ENCODE measurements at places on chromosomes 11 and 22.

GRCh38 chr22:40179526-40179925 lies 1.8 kb downstream of the TNRC6B start:
- no peak for DNase-seq

- DNase-seq = peak; percentile 10
Observed at GRCh38 chr22:46061124-46061500, 84.2 kb upstream of the WNT7B start.

GRCh38 chr22:40654522-40655167 lies 18.1 kb upstream of the MRTFA start:
- no peak for DNase-seq

DNA sequence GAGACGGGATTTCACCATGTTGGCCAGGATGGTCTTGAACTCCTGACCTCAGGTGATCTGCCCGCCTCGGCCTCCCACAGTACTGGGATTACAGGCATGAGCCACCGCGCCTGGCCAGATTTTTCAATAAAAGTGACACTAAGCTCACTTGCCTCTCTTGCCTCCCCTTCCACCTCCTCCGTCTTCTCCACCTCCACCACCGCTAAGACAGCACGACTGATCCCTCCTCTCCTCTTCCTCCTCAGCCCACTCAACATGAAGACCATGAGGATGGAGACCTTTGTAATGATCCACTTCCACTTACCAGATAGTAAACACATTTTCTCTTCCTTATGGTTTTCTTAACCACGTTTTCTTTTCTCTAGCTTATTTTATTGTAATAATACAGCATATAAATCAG lies 14.2 kb downstream of the CERK start:
- DNase-seq = no peak

DNA sequence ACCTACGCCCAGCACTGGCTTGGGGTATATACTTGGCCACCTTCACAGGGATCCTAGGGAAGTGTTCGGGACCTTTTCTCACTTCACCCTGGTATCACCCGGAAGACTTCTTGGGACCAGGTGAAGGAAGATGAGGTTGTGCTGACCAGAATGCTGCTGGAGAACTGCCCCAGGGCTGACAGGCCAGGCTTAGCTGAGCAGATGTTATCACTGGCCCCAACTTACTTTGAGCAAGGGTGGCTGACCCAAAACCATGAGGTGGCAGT lies 4.5 kb downstream of the FTH1 start:
- DNase-seq = no peak

- no peak for DNase-seq
Observed at GRCh38 chr11:126793596-126793995, 207.0 kb downstream of the KIRREL3 start.

GRCh38 chr11:23112987-23113886 lies 253.0 kb upstream of the CCDC179 start:
- DNase-seq = no peak

- no peak for DNase-seq
Observed at GRCh38 chr11:44464741-44465140, 100.7 kb upstream of the CD82 start.

GRCh38 chr11:86957976-86958646 lies 2.9 kb upstream of the FZD4 start:
- DNase-seq = no peak

GRCh38 chr11:27485930-27486773 lies 13.6 kb upstream of the LGR4 start:
- DNase-seq = no peak

DNA sequence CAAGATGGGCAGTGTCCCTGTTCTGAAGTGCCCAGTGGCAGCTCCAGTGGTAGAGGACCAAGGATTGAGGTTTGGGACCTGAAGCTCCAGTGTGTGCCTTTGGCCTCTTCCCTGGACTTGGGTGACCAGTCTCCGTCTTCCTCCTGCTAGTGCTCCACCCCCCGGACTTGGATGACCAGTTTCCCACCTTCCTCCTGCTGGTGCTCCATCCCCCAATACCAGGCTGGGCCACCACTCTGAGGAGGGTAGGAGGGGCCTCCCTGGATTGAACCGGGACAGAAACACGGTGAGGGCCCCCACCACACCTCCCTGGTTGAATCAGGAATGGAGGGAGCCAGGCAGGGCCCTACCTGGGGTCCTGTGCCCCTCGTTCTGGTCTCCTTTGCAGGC lies 10.9 kb upstream of the NEAT1 start:
- DNase-seq = no peak

- DNase-seq = no peak
Observed at GRCh38 chr22:35170716-35171697, 86.3 kb upstream of the HMGXB4 start.

GRCh38 chr11:46272816-46273427 lies 4.5 kb upstream of the CREB3L1 start:
- no peak for DNase-seq

GRCh38 chr22:22362936-22363335 lies 118.3 kb downstream of the VPREB1 start:
- no peak for DNase-seq

- no peak for DNase-seq
Observed at GRCh38 chr22:28172892-28173670, 254.0 kb upstream of the PITPNB start.

- DNase-seq = no peak
Observed at GRCh38 chr11:33543823-33544222, 156.8 kb downstream of the C11orf91 start.

GRCh38 chr11:33001281-33001680 lies 14.4 kb upstream of the DEPDC7 start:
- DNase-seq = no peak

GRCh38 chr11:1763336-1763795 lies 361 bp downstream of the CTSD start:
- peak; percentile 35 for DNase-seq

DNA sequence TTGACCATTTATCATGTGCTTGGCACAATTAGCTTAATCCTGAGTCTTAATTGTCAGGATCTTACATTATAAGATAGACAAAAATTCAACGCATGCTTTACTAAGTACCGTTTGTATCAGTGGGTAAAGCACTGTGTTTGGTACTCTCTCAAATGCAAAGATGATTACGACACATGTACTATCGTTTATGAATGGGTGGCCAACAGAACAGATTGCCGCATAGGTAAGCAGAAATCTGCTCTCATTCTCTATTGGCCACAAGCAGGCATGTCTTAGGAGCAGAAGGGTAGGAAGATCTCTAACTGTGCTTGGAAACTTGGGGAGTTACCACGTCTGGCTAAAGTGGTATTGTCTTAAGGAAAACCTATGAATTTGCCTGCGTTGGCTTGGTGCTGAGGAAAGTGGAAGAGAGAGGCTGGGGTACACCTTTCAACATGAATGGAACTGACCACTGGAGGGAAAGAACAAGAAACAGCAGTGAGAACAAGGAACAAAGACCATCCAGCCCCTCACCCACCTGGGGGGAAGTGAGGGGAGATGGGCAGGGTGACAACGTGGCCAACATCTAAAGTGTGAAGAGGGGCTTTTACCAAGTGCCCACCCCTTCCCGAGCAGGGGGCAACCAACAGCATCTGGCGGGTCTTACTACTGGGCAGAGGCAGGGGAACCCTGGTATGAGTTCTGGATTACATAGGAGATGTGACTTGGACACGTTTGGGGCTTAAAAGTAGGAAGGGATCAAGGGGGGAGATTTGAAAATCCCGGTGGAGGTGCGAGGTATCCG lies 1.0 kb upstream of the TUBA8 start:
- DNase-seq = no peak

- no peak for DNase-seq
Observed at GRCh38 chr22:43886231-43886630, 5.6 kb downstream of the PNPLA5 start.

GRCh38 chr11:110345743-110346142 lies 49.3 kb upstream of the RDX start:
- DNase-seq = no peak

- peak; percentile 85 for DNase-seq
Observed at GRCh38 chr11:114171257-114172054, 111.9 kb downstream of the ZBTB16 start.

GRCh38 chr11:134644476-134645456 lies 232.7 kb upstream of the B3GAT1 start:
- DNase-seq = no peak

DNA sequence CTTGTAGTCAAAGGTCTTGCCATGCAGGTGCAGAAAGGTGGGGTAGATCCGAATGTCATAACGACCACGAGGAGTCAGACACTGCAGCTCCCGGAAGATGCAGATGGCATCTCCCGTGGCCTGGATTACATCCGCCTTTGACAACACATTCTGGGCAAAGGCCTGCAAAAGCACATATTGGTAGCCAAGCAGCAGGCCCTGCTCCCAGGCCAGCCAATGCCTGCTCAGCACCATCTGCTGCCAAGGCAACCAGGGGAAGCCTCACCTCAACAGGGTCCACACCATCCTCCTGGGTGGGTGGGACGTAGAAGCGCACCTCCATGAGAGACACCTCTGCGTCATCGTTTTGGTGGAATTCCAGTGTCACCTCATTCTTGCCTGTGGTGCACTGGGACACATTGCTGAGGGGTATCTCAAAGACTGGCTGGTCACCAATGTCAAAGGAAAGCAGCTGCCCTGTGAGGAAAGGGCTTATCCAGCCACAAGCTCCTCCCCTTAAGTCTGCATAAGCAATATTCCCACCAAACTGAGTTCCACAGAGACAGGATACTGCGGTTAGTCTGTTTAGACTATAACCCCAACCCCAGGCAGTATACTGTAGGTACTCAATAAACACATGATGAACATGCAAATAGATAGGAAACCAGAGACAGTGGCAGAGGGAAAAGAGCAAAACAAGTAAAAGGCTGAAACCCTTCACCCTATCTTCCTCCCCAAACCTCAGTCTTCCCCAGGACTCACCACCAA lies 2.8 kb downstream of the SSRP1 start:
- DNase-seq = no peak

- no peak for DNase-seq
Observed at GRCh38 chr11:83102834-83103233, 31.1 kb upstream of the RAB30 start.

DNA sequence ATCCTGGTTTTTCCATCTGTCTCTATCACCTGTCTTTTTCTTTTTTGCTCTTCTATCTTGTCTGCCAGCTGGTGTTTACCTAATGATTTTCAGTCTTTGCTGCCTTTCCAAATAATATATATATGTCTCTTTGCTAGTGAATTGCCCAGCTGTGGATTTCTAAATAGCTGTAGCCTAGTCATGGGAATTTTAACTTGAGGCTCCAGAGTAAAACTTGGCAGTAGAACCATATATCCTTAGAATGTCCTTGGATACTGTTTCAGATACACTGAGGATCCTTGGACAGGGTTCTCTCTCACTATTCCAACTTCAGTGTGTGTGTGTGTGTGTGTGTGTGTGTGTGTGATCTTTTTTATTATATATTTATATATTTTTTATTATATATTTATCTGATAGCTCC lies 2285.3 kb downstream of the LRRC4C start:
- no peak for DNase-seq

GRCh38 chr11:125075242-125075625 lies 12.1 kb downstream of the SLC37A2 start:
- no peak for DNase-seq

- peak; percentile 25 for DNase-seq
Observed at GRCh38 chr11:1759151-1759850, 4.4 kb downstream of the CTSD start.

GRCh38 chr22:40638261-40638660 lies 1.7 kb upstream of the MRTFA start:
- DNase-seq = no peak

- peak; percentile 90 for DNase-seq
Observed at GRCh38 chr11:75554258-75555022, 7.6 kb upstream of the SERPINH1 start.

DNA sequence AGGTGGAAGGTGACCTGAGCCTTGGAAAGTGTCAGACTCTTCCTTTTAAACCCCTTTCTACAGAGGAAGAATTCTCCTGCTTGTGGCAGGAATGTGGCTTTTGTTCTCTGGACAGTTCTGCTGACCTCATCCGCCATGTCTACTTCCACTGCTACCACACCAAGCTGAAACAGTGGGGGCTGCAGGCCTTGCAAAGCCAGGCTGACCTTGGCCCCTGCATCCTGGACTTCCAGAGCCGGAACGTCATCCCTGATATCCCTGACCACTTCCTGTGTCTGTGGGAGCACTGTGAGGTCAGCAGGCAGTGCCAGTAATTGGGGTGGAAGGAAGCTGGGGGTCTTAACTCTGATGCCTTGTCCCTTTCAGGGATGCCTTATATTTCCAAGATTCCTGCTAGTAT lies 9.3 kb downstream of the HINFP start:
- DNase-seq = no peak
